NCI-H345 (cell line): ENCODE measurements at places on chromosomes 13 and 19.

DNA sequence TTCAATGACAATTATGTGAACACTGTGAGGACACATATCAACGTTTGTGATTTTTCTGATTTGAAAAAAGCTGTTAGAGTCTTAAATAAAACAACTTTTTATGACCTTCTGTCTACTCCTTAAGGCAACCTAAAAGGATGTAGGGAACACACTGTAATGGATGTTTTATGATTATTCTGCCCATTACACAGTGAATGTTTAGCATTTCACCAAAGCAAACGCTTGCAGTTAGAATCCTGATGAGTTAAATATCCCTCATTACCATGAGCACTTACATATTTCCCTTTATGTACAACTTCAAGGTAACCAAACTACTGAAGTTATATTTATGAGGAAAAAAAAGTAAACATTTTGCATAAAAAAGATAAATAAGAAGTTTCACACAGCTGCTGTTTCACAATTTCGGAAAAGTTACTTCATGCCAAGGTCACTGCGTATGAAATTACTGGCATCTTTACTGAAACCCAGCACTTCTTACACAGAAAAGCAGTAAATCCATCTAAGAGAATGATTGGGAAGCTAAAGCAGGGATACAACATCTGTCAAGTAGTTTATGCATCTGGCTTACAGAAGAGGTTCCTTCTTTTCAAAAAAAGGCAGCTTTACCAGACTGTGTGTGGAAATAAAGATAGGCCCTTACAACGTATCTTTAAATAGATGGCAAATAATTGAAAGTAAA, 733.7 kb upstream of the ATXN8OS start:
- no peak for DNase-seq

GRCh38 chr19:48746738-48747575, at the start of gene IZUMO1:
TSS of gene IZUMO1 (minus strand) at chr19:48746909. CDS start at chr19:48745859, 1,050 bp downstream.
- DNase-seq, result no peak

DNA sequence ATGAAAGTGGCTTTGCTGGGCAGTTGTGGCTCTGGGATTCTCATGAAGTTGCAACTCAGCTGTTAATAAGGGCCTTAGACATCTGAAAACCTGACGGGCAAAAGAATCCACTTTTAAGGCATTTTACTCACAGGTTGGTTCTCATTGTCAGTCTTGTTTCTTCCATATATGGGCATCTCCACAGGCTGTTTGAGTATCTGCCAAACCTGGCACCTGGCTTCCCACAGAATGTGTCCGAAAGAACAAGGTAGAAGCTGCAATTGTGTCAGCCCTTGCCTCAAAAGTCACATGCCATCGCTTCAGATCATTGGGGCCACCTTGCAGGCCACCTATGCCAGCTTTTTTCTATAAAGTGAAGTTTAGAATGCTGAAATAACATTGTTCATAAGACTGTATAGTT, 102.4 kb downstream of the KCTD12 start:
- DNase-seq, result peak; percentile 22

DNA sequence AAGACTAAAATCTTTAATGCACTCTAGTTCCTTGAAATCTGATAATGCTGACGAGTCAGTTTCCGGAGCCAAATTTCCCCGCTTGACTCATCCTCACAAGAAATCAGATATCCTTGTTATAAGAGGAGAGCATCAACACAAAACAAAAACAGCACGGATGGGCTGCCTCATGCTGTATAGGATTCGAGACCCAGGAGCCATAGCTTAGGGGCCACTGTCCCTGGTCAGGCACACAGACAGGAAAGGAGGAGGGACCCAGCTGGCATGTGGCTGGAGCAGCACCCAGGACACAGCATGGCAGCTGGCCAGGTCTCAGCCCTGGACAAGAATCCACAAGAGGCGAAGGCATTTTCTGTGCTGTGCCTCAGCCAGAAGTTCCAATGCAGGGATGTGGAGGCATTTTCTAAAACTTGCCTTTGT, 110.2 kb upstream of the SPATA13 start:
- DNase-seq, result no peak

GRCh38 chr19:17871878-17872250, at the start of gene SLC5A5:
TSS of gene SLC5A5 (plus strand) at chr19:17871945. CDS start at chr19:17872320, 375 bp downstream.
- DNase-seq, result no peak

- no peak for DNase-seq
These were observed 184.1 kb downstream of the PCDH17 start for GRCh38 chr13:57815600-57815999.

DNA sequence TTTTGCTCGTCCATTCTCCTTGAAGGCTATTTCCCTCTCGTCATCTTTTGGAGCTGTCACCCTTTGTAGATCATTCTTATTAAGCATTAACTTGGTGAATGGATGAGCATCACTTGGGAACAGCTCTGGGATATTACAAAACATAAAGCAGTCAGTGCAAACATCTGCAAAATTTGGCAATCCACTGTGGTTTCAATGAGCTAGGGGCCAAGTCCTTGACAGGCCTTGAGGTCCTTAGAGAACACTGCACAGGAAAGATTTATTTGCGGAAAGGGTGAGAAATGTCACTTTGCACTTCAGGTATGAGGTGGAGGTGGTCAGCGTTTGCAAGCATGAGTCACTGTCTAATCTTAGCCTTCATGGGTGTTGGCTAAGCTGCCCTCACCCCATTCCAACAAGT, 239.7 kb upstream of the MAB21L1 start:
- DNase-seq, result no peak

- DNase-seq, result no peak
These were observed 169.3 kb downstream of the DCT start for GRCh38 chr13:94309997-94310855.
